Hypothalamus (tissue), 51 donors: ENCODE measurements at places on chromosomes 5 and 9.

- DNase-seq, result no peak
Measured at GRCh38 chr5:90962481-90962880, 403.9 kb downstream of the ADGRV1 start.

GRCh38 chr5:42520957-42521356 lies 97.7 kb downstream of the GHR start:
- DNase-seq, result no peak

DNA sequence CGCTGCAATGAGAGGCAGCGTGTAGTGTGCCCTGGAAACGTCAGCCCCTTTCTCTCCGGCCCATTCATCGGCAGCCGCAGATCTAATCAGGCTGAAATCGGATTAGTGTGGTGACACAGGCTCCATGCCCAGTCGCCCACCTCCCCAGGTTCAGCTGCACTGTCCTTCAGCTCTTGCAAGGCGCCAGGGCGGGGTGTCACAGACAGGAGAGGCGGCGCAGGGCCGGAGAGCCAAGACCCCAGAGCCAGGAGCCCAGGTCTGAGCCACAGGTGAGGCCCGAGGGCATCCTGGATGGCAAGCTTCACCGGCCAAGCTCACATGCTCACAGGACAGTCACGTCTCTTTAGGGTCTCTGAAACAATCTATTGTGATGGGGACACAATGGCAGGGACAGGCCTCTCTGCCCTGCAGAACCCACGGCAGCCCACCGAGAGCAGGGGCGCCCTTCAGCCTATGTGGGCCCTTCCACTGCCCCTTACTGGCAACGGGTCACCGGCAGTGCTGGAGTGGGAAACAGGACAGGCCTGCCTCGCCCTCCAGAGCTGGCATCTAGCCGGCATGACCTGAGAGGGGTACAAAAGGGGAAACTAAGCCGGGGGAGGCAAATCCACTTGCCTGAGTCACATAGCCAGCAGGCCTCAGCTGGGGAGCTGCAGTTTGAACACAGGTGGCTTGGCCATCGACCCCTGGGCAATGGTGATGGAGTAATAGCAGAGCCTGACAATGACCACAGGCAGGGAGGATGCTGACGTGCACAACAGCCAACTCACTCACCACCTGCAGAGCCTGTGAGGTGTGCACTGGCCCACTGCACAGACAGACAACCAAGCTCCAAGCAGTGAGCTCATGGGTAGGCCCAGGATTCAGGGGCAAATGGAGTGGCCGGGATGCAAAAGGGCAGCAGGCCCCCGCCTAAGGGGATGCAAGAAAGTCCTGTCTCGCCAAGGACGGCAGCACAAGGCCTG lies 48.1 kb downstream of the VAV2 start:
- DNase-seq, result no peak

DNA sequence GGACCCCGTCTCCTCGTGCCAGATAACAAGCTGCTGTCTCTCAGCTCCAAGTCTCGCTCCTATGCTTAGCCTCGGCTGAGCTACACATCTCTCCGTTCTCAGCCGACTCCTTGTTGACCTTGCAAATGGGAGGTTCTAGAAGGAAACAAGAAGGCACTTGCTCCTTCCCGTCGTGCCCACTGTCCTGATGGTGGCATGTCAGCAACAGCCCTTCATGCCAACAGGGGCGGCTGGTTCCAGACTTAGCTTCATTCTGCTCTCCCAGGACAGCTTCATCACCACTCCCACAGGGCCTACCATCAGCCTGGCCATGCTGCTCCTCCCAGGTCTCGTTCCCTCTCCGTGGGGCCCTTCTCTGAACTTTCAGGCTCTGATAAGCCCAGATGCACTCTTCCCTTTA lies 13.0 kb upstream of the RASGEF1C start:
- no peak for DNase-seq

- DNase-seq, result no peak
Measured at GRCh38 chr9:133162861-133163503, 732 bp downstream of the GBGT1 start.

GRCh38 chr5:141476132-141476911 lies 556 bp downstream of the PCDHGC3 start:
- no peak for DNase-seq

DNA sequence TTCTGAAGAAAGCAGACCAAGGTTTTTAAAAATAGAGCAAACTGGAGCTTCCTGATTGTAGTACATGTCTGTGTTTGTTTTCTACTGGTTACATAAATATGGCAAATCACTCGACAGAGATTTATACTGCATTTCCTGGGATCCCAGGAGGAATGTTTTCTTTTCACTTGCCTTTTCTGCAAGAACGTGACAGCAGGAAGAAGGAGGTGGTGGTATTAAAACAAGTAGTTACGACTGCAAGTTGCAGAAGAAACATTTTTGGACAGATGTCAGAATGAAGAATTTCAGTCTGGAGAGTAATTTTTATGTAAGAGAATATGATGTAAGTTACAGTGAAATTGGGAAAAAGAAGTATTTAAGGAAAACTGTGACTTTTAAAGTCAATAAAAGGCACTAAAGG lies 253.7 kb upstream of the NFIL3 start:
- no peak for DNase-seq

- DNase-seq, result no peak
Measured at GRCh38 chr9:93954434-93955061, 607 bp downstream of the BARX1 start.
